NCI-H510A (cell line): ENCODE measurements at places on chromosomes 6 and 20.

DNA sequence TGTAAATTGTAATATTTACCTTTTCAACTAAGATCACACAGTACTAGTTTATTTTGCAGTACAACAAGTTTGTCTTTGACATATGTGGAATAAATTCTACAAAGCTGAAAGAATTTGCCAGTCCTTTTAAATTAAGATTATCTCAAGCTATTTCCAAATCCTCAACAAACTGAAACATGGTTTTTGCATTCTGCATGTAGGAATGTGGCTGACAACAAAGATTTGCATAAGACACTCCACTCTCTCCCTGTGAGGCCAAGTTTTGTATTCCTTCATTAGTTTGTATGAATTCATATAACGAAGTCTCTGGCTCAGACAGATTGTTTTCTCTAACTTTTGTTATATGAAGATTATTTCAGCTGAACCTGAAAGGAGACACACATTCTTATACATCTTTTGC lies 124.1 kb upstream of the THEMIS start:
- no peak for DNase-seq

DNA sequence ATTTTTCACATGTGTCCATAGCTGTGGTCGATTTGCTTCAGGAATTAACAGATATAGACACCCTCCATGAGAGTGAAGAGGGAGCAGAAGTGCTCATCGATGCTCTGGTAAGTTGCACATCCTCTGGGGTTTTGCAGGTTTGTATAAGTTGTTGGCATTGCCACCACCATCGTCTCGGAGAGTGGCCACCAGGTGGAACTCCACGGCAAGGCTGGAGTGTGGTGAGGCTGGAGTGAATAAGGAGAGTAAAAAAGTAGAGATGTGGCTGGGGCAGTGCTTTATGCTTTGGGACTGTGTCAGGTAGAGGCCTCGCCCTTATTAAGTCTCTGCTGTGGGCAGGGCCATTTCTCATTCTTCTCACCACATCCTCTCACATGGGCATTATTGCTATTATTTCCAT lies 63.7 kb downstream of the CTNNBL1 start:
- no peak for DNase-seq

GRCh38 chr6:29946223-29947076 lies 4.1 kb downstream of the HLA-A start:
- DNase-seq, result no peak

DNA sequence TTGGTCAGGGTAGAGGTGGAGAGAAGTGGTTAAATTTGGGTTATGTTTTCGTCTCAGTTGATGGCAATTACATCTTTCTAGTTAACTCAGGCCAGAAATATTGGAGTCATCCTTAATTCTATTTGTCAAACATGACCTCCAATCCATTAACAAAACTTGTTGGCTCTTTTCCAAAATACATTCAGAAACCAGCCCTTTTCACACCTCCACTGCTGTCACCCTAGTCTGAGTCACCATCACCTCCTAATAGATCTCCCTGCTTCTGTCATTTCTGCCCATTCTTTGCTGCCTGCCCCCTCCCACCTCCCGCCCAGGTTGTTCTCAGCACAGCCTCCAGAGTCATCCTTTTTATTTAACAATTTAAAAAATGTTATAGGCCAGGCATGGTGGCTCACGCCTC lies 3.0 kb upstream of the ABCF1 start:
- DNase-seq, result no peak

DNA sequence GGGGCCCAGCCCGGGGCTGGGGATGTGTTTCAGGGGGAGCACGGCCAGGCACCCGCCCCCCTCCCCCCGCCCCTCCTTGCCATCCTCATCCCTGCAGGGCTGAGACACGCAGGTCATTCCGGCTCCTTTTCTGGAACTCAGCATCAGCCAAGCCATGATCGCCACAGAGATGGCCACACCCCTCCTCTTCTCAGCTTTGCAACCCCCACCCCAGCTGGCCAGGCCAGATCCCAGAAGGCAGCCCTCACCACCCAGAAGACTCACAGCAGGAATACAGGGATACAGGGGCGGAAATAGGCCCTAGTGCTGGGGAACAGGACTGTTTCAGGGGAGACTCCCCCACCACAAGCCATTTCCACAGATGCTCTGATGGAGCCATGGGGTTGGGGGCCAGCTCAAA lies 33.5 kb downstream of the YTHDF1 start:
- no peak for DNase-seq

DNA sequence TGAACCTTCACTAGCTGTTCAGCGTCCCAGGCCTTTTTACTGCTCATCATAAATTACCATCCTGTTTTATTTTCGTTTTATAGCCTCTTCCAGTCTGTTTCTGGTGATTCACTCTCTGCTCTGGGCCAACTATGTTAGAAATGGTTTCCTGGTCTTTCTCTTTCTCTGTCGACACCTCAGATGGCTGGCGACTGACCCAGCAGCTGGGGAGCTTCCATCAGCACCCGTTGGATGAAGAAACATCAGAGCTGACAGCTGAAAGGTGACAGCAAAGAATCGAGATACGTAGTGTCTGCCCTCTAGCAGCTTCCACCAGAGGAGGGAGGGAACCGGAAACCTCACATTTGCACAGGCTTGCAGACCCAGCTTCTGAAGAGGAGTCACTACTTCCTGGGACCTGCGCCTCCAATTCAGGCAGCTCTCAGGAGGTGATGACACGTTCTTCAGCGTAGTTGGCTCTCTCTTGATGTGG lies 82.9 kb upstream of the MLN start:
- DNase-seq, result no peak

DNA sequence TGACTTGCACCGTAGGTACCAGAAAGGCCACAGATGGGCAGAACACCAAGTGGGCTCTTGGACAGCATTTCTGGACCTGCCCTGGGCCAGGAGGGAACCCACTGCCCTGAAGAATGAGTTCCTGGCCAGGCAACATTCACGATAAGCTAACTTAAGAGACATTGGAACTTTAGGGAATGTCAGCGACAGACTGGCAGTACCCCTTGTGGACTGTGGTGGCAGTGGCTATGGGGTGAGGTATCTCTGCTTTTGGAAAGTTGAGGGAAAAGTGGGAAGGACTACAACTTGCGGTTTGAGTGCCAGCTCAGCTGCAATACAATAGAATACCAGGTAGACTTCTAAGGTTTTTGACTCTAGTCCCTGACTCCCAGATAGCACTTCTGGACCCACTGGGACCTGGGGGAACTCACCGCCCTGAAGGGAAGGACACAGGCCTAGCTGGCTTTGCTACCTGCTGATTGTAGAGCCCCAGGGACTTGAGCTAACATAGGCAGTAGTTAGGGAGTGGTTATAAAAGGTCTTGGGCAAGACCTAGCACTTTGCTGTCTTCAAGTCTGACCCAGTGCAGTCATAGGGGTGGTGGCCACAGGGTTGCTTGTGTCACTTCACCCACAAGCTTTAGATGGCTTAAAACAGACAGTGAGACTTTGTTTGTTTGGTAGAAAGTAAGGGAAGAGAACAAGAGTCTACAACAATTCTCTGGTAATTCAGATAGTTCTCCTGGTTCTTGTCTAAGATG lies 617.6 kb downstream of the COL12A1 start:
- DNase-seq, result no peak
